CD4-positive, alpha-beta T cell treated with Interleukin-6 for 4 hours (primary cell): ENCODE measurements at places on chromosomes 3 and 15.

- DNase-seq = no peak
These were observed 1.0 kb downstream of the ULK3 start for GRCh38 chr15:74841891-74842373.

DNA sequence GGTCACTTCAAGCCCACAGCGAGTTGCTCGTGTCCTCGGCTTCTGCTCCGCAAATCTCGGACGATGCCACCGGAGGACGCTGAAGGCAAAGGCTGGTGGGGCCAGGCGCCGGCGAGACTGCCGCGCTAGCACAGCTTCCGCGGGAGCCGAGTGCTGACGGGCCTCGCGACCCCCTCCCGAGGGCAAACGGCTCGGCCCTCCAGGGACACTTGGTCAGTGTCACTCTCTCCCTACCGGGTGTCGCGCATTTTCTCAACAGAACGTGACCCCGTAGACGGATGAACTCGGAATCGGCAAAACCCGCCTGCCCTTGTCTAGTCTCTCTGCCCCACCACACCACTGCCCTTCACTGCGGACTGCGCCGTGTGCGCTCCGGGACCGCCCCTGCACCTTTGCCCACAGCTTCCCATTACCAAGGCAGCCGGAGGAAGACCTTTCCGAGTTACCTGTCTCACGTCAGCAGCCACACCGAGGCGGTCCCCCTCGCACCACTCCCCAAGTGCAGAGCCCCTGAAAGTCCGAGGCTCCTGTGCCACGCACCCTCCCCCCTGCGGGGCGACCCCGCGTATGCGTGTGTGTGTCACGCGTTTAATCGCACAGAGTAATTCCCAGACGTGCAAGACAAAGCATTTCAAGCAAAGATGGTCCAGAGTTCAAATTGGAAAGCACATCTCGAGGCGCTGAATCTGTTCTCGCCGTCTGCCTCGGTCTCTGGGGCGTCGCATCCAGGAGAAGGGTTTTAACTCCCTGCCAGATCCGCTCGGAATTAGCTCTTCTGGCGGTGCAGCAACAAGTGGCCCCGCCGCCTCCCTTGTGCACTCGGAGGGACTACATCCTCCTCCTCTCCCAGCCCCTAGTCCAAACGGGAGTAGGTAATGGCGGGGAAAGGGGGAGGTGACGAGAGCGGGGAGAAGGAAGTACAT is 245.0 kb upstream of the TOPAZ1 start:
- DNase-seq = no peak

DNA sequence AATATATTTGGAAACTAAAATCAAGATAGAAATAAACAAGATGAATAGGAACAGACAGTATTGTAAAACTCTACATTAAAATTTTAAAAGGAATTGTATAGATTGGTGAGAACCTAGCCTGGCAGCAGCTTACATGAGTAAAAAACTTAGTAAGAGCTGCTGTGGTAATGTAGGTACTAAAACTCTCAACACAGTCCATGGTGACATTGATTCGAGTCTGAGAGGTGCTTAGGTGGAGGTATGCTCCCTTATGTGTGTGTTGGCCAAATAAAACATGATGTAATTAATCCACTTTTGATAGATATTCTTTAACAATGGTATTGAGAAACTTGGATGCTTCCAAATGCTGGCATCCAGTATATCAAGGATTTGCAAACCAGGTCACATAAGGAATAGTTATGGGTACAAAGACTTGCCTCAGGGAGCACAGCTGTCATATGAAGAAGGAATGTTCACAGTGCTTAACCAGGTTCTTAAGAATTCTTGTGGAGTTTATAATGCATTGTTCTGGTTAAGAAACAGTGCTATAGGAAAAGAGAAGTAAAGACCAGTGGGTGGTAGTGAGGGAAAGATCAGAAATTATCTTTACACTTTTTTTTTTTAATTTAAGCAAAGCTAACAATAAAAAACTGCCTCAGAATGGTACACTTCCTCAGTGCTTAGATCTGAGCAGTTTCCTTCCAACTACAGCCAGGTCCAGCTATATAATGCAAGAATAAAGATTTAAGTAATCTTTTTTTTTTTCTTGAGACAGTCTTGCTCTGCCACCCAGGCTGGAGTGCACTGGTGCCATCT is 24.6 kb upstream of the IL20RB start:
- no peak for DNase-seq

GRCh38 chr3:101050046-101050445 is 56.8 kb upstream of the ABI3BP start:
- no peak for DNase-seq

GRCh38 chr3:119161240-119161639 is 12.2 kb upstream of the UPK1B start:
- DNase-seq = no peak

DNA sequence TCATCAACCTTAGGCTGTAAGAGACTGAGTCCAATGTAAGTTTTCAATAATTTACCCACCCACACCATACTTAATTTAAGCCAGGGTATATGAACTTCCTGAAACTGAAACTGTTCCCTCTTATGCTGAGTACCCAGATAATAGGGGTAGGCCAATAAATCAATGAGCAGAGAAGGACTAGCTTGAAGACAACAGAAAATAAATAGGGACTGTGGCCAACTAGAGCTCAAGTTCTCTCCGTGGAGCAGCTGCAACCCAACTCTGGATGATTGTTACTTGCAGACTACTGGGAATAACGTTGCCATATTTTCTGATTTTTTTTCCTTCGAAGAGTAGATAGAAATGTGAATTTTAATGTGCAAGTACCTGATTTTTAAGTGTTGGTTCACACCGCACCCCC is 128.0 kb downstream of the ATG7 start:
- no peak for DNase-seq

DNA sequence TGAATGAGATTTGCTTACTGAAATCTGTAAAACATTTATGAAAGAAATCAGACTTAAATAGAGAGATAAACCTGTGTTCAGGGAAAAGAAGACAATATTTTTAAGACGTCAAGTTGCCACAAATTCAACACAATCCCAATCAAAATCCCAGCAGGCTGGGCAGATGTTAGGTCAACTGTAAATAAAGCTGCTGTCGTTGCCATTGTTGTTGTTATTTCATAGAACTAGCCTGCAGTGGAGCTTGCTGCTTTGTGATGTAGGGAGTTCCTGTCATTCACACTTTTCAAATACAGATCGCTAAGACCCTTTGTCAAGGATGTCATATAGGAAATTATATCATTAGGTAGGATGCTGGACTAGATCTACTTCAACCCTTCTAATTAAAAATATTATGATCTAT is 123.1 kb downstream of the NEO1 start:
- DNase-seq = no peak

DNA sequence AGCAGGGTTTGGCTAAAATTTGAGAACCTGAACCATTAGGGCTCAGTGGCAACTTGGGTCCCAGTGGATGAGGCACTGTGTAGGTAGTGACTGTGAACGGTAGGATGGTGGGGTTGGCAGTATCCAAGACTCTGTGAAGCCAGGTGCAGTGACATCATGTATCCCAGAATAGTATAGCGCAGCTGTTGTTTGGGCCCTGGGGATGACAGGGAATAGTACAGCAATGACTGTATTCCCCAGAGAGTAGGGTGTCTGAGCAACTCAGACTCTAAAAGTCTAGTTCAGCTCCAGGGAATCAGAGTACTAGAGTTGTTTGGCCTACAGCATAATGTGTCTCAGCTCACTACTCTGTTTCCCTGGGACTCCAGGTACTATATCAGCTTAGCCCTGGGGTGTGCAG is 20.7 kb upstream of the PPP2R3A start:
- no peak for DNase-seq

DNA sequence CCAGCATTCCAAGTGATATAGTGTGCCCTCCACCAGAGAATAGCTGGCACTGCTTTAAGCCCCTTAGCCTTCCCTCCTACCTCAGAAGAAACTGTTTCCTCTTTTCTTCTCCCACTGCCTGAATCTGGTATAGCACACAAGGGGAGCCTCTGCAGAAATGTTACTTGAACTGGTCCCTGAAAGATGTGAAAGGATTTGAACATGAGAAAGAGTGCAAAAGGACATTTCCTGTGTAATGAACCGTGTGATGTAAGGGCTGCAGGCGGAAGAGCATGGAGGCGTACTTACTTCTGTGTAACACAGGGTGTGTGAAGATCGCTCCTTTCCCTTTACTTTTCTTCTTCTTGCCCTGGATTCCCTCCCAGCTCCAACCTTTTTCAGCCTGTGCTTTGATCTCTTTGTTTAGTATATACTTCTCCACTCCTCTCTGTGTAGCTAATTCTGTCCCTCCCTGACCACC is 8.4 kb downstream of the TMOD3 start:
- peak; percentile 16 for DNase-seq

- no peak for DNase-seq
These were observed 20.1 kb downstream of the FAM3D start for GRCh38 chr3:58646503-58646902.

- DNase-seq = no peak
These were observed 95.8 kb upstream of the WNT7A start for GRCh38 chr3:13975686-13976085.

GRCh38 chr3:185699927-185700326 is 113.8 kb downstream of the SENP2 start:
- DNase-seq = no peak

GRCh38 chr3:25821746-25822573 is 32.1 kb downstream of the OXSM start:
- DNase-seq = no peak

DNA sequence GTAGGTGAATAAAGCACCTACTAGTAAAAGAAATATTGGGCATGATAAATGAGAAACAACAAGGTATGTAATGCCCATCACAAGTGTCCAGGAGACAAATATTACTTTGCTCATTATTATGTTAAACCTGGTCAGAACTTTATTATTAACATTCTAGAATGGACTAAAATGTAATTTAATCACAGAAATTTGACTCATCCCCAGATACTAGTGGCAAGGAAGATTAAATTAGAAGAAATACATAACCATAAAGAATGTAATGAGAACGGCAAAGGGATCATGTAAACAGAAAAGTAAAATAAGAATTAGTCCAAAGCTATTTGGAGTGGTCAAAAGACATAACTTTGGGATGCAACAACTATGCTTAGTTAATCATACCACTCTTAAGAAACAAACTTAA is 71.2 kb upstream of the STAC start:
- no peak for DNase-seq

GRCh38 chr3:103372031-103372430 is 937.2 kb downstream of the ZPLD1 start:
- DNase-seq = no peak

- no peak for DNase-seq
These were observed 50.8 kb downstream of the LYSMD4 start for GRCh38 chr15:99682455-99682854.

GRCh38 chr3:138668107-138668506 is 59.5 kb downstream of the FAIM start:
- DNase-seq = no peak

GRCh38 chr15:89751748-89752147 is 699 bp upstream of the MESP1 start:
- DNase-seq = no peak

GRCh38 chr3:167012691-167013090 is 367.4 kb downstream of the ZBBX start:
- no peak for DNase-seq

GRCh38 chr3:20905210-20905805 is 719.3 kb upstream of the SGO1 start:
- DNase-seq = no peak

GRCh38 chr3:122975163-122975923 is 52.2 kb downstream of the SEMA5B start:
- DNase-seq = peak; percentile 18

DNA sequence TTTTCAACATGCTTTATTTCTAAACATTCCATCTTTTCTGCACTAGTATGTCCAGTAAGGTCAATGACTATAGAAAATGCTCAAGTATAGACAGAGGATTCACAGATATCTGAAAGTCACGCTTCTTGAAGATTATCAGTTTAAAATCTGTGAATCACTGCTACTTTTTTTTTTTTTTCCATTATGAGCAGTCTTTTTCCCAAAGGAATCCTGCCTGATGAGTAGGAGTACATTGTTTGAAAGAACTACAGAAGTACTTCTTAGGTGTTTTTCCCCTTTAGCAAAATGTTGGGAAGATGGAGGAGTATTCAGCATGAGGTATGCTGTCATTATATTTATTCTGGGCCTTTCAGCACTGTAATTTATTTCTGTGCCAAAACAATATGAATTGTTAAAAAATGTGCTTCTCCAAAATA is 266.2 kb downstream of the NLGN1 start:
- DNase-seq = no peak

GRCh38 chr3:80338366-80338765 is 570.6 kb upstream of the ROBO1 start:
- DNase-seq = no peak

DNA sequence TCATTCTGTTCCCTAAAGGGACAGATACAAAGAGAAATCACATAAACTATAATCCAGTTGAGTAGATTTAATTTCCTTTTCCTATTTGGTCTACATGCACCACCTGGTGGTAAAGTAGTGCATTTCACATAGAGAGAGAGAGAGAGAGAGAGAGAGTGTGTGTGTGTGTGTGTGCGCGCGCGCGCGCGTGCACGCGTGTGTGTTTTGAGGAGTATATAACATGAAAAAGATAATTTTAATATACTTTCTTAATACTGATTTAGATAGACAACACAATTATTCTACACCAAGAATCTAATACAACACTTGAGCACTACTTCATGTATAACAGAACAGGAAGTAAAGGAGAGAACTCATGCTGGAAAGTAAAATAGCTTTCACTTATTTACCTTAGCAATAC is 1.1 kb upstream of the FGF7 start:
- DNase-seq = peak; percentile 31

GRCh38 chr3:60064210-60065178 is 1014.7 kb upstream of the CFAP20DC start:
- peak; percentile 45 for DNase-seq
